ENCODE measurements at places on chromosomes 7 and 10. TPM values are rescaled to one million over a fixed set of nuclear protein-coding genes. Genes with fewer than 3 reads are reported as not detected.

The SDK1 gene
- total RNA-seq = 17.0 TPM

The UBTD1 gene
- total RNA-seq = 5.5 TPM

The TCERG1L gene
- total RNA-seq = 3.0 TPM

The OGDHL gene
- 15.8 TPM for total RNA-seq
